Stimulated activated CD4-positive, alpha-beta T cell treated with anti-CD3 and anti-CD28 coated beads, Interleukin-1b, Interleukin-23, amount 100 ng/mL, for 1 hour (primary cell): ENCODE measurements at places on chromosomes 12 and 14.

- no peak for DNase-seq
Observed at GRCh38 chr12:12094481-12094880, 23.7 kb downstream of the BCL2L14 start.

DNA sequence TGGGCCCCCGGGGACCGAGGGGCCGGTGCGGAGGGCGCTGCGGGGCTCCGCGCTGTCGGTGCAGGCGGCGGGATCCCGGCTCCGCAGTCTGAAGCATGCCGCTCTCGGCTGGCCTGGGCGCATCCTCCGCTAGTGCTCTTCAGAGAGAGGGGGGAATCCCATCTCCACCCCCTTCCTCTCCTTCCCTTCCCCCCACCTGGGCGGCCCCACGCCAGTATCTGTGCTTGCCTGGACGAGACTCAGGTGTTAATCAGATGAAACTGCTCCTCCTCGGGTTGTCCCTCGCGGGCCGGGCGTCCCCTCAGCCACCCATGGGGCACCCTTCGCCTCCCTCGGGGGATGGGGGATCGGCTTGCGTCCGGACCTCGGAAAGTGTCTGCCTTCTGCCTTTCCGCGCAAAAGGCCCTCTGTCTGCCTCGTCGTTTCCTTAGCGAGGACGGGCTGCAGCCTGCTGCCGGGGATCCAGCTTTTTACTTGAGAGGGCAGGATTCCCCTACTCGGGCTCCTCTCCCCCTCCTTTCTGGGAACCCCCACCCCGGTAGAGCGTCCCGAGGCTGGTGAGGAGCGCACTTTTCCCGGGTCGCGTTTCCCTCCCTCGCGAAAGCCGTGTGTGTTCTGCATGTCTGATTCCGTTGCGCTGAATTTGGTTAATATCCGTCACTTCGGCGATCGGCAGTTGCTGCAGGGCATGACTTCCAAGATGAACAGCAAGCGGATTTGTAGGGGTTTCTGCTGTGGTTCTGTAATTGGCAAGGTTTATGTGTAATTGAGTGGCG, 1.1 kb downstream of the GPHN start:
- no peak for DNase-seq

- DNase-seq: peak; percentile 27
Observed at GRCh38 chr12:123916729-123917128, 55.9 kb downstream of the CCDC92 start.

GRCh38 chr14:98136012-98136789, 1135.8 kb downstream of the BCL11B start:
- DNase-seq: no peak

DNA sequence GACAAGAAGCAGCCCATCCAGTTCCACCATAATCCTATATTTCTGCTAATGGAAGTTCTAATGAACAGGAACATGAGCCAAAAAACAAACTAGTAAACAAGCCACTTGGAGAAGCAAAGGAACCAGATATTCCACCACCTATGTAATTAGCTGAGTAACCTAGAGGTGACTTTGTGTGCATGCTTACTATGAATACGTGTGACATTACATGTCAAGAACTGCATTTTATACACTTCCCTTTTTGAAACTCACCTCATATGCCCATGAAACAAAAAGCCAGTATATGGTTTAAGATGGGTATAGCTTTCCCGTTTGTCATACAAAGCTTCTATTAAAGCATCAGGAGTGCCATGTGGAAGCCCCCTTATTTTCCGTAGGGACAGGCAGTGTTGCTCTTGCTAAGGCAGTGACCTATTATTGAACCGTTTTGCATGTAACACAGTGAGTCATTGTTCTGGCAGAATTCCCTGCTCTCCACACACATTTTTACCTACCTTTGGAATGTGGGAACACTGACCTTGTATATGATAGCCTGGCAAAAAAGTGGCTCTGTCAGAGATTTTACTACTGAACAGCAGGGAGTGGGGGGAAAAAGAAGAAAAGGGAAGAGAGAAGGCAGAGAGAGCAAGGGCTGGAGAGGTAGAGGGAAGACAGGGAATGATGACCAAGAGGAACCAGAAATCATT, 34.8 kb upstream of the FRMD6 start:
- no peak for DNase-seq

- DNase-seq: no peak
Observed at GRCh38 chr12:97474161-97474560, 11.6 kb downstream of the RMST start.

- no peak for DNase-seq
Observed at GRCh38 chr12:118498171-118498570, 121.8 kb downstream of the SUDS3 start.

GRCh38 chr14:55438066-55438683, 2.2 kb downstream of the TBPL2 start:
- no peak for DNase-seq

DNA sequence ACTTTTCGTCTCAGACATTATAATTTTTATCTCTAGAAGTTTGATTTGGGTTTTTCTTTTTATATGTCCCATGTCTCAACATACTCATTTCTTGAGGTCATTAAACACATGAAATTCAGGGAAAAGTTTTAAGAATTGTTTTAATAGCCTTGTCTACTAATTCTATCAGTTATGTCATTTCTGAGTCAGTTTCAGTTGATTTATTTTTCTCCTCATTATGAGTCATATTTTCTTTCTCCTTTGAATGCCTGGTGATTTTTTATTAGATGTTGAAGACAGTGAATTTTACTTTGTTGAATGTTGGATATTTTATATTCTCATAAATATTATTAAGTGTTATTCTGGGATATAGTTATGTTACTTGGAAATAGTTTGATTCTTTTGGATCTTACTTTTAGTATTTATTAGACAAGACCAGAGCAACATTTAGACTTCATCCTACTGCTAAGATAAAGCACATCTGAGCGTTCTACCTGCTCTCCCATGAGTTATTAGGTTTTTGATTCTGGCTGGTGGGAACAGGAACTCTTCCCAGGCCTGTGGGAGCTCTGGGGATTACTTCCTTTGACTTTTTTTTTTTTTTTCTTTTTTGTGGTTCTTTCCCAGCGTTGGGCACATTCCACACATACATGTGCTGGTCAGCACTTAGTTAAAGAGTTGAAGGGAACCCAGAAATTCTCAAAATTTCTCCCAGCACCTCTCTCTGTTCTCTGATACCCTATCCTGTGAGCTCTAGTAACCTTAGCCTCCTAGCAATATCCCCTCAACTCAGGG, 1157.7 kb downstream of the BCL11B start:
- no peak for DNase-seq

DNA sequence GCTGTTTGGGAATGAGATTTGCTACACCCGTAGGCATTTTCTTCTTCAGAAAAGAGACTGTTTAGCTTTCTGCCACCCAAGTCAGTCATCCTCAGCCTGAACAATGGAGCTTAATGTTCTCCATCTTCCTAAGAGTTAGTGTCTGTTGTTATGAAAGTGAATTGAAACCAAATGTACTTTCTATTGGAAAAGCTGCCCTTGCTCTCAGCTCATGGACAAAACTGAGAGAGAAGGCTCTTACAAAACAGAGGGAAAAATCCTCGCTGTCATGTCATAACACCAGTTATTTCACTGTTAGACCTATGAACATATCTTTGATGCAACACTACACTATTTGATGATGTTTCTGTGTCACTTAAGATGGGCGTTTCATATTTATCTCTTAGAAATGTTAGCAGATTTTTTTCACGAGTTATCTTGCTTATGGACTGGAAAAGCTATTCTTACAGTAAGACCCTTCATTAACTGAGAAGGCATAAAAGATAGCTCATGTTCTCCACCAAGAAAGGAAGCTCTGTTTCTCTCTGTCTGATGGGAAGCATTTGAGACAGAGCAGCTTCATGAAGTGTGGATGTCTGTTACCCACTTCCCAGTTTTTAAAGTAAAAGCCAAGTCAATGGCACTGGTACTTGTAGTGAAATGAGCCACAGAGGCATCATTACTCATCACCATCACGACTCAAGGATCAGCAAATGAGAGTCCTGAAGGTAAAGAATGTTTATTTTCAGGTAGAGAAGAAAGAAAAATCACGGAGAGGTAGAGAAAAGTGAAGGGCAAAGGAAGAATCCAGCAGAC, 483.9 kb downstream of the ZFP36L1 start:
- DNase-seq: no peak

- DNase-seq: no peak
Observed at GRCh38 chr14:97177016-97177415, 379.8 kb downstream of the VRK1 start.

- no peak for DNase-seq
Observed at GRCh38 chr12:3523728-3524127, 32.7 kb downstream of the PRMT8 start.

- DNase-seq: no peak
Observed at GRCh38 chr14:104187121-104187889, 48.9 kb downstream of the KIF26A start.

DNA sequence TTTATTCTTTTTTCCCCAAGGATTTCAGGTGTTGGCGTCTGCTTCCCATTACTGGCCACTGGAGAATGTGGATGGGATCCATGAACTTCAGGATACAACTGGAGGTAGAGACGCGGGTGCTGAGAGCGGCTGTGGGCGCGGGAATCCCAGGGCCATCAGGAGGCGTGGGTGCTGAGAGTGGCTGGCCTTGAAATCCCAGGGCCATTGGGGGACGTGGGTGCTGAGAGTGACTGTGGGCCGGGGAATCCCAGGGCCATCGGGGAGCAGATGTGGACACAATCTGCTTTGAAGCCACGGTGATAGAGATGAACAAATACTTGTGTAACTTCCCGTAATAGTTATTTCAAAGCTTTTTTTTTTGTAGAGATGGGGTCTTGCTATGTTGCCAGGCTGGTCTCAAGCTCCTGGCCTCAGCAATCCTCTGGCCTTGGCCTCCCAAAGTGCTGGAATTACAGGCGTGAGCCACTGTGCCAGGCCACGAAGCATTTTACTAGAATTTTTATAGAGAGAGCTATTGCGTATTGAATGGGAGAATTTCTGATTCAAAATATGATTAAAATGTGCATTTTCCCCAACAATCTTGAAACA, 12.8 kb downstream of the ADGRD1 start:
- no peak for DNase-seq

DNA sequence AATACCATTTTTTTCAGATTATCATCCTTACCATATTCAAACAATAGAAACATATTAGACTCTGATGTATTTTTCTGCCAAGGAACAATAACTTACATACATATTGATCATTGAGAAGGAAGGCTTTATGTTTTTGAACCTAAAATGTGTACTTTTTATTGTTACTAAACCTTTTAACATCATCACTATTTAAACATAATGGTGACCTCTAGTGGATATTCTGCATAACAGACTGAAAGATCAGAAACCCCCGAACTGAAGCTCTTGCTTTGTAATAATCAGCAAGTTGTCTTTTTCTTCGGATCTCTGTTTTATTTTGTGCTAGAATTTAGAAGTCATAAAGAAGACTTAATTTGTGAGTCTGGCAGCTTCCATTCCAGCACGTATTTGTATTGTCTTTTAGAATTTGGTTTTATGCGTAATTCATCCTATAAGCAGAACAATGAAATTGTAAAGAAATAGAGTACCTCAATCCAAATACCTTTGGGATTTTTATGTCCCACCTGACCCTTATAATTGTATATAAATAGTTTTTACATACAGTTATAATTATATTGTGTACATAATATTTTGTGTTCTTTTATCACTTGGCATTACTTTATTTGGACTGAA, 125.9 kb upstream of the ATF1 start:
- DNase-seq: no peak

DNA sequence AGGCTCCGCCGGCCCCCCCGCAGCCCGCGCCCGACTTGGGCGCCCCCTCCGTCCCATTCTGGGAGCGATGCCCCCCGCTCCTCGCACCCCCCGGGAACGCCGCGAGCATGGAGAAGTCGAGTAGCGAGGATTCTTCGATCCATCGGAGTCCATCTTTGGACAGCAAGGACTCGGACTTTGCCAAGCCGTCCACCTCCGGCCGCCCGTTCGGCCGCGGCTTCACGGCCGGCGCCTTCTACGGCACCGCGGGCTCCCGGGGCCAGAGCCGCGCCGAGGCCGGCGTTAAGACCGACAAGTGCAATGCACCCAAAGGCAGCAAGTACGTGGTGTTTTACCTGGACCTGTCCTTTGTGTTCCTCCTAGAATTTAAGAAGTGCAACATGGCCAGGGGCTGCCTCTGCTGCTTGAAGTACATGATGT, 123.6 kb downstream of the TSPAN9 start:
- DNase-seq: no peak

GRCh38 chr14:74922752-74923401, at the start of gene RPS6KL1:
RPS6KL1 (minus strand) TSS chr14:74923260; CDS start chr14:74921541, 1,719 bp downstream.
- no peak for DNase-seq

- DNase-seq: no peak
Observed at GRCh38 chr12:29992366-29992765, 208.6 kb upstream of the TMTC1 start.

- no peak for DNase-seq
Observed at GRCh38 chr12:11656550-11656949, 7.1 kb downstream of the ETV6 start.

DNA sequence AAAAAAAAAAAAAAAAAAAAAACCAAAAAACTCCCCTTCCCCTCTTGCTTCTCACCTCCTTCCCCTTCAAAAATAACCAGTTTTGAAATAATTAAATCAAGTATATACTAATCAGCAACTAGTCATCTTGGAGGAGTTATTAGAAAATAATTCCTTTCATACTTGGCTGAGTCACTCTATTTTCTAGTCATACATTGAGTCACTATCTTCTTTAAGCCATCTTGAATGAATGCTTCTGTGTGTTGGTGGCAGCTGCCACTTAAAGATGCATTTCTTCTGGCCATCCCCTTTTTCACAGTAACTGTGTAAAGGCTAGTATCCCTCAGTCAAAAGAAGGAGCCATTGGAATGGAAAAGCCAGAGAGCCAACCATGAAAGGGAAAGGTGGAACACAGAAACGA, 84.2 kb upstream of the TMEM263 start:
- DNase-seq: no peak

DNA sequence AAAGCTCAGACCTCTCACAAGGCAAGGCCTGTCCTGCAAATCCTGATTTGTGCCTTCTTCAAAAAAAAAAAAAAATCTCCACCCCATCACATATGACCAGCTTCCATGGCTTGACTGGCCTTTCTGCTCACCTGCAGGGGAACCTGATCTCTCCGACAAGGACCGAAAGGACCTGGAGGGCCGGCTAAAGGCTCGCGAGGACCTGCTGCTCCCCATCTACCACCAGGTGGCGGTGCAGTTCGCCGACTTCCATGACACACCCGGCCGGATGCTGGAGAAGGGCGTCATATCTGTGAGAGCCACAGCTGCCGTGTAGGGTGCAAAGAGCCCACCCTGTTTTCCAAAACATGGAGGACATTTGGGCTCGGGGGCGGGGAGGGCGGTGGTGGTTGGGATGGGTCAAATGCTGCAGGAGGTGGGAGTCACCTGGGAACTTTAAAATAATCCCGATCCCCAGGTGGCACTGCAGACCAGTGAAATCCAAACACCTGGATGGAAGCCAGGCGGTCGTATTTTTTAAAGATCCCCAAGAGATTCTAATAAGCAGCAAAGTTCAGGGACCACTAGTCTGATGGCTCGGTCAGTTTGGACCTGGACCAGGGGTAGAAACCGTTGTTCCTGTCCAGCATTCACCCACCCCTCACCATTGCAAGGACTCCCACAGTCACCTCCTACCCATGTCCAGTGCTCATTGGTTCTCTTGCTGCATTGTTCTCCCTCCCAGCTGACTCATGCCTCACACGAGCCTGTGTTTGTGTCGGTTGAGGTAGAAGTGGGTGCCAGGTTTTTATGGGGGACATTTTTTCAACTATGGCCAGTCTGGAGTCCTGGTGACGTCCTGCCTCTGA, 44.8 kb downstream of the FOXN4 start:
- peak; percentile 4 for DNase-seq
